Cerebellar nuclear complex (tissue), 1 donor: ENCODE measurements at places on chromosomes 1 and 21.

- no peak for DNase-seq
Measured at GRCh38 chr1:38818175-38818976, 41.2 kb downstream of the RRAGC start.

DNA sequence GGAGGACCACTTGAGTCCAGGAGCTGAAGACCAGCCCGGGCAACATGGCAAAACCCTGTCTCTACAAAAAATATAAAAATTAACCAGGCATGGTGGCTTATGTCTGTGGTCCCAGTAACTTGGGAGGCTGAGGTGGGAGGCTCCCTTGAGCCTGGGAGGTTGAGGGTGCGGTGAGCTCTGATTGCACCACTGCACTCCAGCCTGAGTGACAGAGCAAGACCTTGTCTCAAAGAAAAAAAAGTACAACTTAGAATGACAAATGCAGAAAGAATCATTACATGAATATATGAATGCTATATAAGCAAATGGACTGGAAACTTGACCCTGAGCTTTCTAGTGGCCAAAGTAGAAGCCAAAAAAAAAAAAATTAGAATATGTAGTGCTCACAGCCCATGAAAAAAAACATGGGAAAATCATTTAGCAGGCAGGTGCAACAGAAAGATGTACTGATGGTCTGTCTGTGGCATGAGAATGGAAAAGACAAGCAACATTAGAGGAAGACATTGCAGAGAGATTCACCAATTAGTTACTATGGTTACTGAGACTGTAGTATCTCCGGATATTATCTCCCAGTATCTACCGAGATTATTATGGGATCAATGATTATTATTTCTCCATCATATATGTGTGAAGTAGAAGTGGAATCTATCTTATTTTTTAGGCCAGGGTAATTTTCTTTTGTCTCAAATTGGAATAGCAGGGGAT, 19.2 kb downstream of the ELAPOR1 start:
- DNase-seq: no peak

GRCh38 chr1:66443793-66444192, 90.2 kb upstream of the SGIP1 start:
- DNase-seq: no peak

GRCh38 chr1:236148470-236148845, 6.1 kb downstream of the GPR137B start:
- DNase-seq: no peak

GRCh38 chr1:230170622-230171021, 103.6 kb downstream of the GALNT2 start:
- no peak for DNase-seq

DNA sequence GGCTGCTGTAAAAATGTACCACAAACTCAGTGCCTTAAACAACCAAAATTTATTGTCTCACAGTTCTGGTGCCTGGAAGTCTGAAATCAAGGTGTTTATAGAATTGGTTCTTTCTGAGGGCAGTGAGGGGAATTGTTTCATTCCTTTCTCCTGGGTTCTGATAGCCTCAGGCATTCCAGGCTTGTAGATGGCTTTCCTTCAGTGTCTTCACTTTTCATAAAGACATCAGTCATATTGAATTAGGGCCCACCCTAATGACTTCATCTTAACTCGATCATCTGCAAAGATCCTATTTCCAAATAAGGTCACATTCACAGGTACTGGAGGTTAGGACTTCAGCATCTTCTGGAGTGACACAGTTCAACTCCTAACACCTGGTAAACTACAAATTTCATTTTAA, 15.0 kb downstream of the CDKN2C start:
- no peak for DNase-seq

- DNase-seq: peak; percentile 35
Measured at GRCh38 chr1:205543351-205544301, 39.2 kb downstream of the CDK18 start.

- DNase-seq: no peak
Measured at GRCh38 chr21:27339902-27340301, 373.0 kb upstream of the ADAMTS5 start.

GRCh38 chr1:171279678-171280077, 31.4 kb downstream of the FMO1 start:
- no peak for DNase-seq

DNA sequence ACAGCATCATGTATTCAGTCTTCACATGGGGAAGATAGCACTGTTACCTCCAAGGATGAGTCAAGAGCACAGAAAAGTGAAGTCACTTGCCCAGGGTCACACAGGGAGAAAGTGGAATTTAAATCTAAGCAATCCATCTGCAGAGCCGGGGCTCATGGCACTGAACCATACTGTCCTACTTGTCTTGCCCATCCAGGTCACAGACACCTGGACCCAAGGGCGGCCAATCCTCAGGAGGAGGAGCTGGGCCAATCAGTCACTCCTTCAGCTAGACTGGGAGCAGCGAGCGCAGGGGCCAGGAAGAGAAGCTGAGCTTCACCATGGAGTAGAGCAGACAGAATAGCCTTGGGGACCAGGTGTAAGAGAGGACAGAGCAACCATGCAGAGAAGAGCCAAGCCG, 9.2 kb upstream of the GJB5 start:
- DNase-seq: no peak

GRCh38 chr1:9413877-9414213, 121.2 kb downstream of the SPSB1 start:
- no peak for DNase-seq

GRCh38 chr1:37012226-37012625, 22.1 kb downstream of the GRIK3 start:
- DNase-seq: no peak

- DNase-seq: no peak
Measured at GRCh38 chr1:1183221-1183747, 9.6 kb downstream of the TTLL10 start.

DNA sequence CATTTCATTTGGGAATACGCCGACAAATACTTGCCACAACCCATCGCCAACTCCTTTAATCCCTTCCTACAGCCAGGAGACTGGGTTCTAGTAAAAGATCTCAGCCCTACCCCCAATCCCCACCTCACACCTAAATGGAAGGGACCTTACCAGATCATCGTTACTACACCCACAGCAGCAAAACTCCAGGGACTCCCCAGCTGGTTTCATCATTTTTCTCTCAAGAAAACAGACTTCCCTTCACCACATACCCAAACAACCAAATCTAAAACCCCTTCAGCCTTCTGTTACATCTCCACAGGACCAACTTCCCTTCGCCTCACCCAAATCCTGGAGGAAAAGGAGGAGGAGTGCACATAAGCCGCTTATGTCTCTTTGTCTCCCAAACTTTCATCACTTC, 23.7 kb upstream of the SLC2A5 start:
- no peak for DNase-seq

DNA sequence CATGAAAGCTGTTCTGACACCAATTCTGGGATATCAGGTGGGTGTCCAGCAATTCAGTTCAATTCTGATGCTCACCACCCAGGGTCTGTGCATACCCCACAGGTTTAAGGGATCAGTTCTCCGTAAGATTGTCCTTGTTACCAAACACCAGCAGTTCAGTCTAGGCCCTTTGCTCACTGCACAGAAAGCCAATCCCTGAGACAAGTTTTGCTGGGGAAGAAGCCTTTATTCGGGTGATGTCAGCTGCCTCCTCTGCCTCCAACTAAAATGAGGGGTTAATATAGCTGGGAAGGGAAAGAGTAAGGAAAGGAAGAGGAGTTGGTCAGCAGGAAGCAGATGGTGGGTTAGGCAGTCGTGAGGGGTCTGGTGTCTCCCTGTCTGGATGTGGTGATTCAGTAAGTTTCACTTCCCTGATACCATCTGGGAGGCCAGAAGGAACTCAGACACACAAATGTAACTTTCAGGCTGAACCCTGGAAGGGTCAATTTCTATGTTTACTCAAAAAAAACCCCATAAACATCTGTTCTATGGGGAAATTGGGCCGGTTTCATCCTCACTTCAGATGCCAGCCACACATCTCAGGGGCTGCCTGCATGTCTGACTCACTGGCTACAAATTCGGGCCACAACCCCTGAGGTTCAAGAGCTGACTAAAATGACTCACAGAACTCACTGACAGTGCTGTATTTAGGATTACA, 83.3 kb upstream of the PGBD5 start:
- no peak for DNase-seq

- DNase-seq: no peak
Measured at GRCh38 chr1:214101246-214101645, 113.5 kb downstream of the PROX1 start.

DNA sequence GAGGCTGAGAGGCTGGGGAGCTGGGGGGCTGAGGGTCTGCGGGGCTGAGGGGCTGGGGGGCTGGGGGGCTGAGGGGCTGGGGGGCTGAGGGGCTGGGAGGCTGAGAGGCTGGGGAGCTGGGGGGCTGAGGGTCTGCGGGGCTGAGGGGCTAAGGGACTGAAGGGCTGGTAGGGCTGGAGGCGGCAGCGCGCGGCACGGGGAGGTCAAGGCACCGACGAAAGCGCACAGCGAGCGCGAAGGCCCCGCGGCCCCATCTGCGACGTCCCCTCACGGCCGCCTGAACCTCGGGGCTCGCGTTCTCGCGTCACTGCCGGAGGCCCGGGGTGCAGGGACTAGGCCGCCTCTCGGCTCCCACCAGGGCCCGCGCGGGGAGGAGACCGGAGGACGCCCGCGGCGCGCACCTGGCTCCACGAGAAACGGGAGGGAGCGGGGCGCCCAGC, 356 bp downstream of the INTS11 start:
- no peak for DNase-seq

DNA sequence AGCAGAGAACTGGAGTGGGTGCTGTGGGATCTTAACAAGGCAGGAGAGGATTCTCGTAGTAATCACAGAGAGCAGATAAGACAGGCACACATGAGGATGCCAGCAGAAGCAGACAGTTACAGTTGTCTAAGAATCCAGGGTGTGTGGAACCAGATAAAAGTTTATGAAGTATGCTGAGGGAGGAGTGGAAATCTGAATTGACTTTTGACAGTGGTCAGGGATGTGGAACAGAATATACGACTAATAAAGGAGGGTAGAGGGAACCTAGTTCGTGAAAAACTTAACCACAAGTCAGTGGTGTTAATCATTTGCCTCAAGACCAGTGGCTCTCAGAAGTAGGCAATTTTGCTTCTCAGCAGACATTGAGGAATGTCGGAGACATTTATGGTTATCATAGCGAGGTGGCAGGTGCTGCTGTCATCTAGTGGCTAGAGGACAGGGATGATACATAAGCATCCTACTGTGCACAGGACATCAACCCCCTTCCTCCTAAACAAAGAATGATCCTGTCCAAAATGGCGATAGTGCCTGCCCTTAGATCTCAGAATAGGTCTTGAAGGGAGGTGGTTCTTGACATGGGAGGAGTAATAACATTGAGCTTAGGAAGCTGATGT, 3.0 kb downstream of the LRRC8D start:
- DNase-seq: no peak

GRCh38 chr1:113581323-113581722, 178.0 kb downstream of the PHTF1 start:
- no peak for DNase-seq

DNA sequence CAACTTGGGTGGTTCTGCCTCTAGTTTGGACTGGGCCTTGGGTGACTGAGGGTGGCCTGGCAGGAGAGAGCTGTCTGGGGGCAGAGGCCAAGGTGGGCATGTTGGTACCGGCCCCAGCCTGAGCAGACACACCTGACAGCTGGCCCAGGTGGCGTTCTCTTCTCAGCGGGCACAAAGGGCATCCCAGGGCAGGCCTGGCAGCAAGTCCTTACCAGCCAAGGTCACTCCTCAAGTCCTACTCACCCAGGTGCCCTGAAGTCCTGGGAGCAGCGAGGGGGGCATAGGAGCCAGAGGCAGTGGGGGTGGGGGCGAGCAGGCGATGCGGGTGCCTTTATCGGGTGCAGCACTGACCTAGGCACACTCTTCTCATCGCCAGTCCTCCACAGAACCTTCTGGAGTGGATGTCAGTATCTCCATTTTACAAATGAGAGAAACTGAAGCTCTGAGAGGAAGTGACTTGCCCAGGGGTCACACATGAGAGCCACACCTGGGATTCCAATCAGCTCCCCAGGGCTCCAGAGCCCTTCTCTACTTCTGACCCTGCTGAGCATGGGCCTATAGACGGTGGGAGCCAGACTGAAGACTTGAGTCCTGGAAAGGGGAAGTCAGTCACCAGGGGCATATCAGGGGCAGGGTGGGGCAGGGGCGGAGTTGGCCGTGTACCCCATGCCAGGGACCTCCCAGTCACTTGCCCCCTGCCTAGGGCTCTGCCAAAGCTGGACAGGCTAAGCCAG, 587 bp upstream of the SLC25A34 start:
- no peak for DNase-seq

DNA sequence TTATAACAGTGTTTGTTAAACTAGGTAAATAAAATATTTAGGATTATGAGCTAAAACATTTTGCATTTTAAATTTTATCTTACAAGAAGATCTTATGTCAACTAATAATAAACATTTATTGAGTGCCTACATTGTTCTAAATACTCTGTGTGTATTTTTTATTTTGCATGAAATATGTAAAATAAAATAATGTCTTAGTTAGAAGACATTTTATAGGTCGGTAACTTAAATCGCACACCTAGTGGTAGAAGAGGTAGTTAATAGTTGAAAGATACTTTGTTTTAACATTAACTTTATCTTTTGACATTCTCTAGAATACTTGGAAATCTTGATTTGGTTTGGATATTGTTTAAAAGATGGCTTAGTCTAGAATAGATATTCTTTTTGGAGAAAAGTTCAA, 60.5 kb downstream of the RPS6KC1 start:
- DNase-seq: no peak

DNA sequence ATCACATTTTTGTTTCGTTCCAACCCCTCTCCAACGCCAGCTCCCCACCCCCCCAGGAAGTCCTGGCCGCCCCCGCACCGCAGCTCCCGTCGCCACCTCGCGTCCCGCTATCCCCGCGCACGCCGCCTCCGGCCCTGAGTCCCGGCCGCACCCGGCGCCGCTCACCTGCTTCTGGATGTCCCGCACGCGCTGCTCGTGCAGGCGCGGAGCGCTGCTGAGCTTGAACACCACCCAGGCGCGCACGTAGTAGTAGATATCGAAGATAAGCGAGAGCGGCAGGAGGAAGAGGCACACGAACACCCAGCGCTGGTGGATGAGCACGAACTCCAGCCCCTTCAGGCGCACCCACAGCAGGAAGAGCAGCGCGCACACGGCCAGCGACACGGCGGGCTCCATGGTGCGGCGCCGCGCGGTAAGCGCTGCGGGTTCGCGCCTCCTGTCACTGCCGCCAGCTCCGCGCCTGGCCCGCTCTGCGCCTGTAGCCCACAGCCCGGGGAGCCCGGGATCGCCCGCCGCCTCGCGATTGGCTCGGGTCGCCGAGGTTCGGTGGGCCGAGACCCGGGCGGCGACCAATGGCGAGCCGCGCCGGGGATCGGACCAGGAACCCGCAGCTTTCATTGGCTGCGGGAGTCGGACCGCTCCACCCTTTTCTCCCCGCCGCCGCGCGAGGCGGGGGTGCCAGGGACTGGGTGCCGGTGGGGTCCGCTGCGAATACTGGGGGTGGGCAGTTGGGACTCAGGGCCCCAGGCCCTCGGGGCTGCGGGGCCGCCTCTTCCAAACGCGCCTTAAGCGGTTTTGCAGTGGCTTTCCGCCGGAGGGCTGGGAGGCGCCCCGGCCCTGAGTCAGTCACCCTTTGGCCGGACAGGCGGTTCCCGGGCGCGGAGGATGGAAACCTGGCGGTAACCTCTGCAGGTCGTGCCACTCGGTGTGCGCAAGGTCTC, at the start of gene DHCR24:
DHCR24 (minus strand) TSS at position 472 of the 941 bp plus-strand sequence; CDS start at position 396, 76 bp downstream.
- DNase-seq: peak; percentile 67
